ENCODE measurements at places on chromosomes 16 and 17. TPM values are rescaled to one million over a fixed set of nuclear protein-coding genes. Genes with fewer than 3 reads are reported as not detected.
A peak's percentile ranks its signal among the peaks of the same experiment; 100 is the strongest.

- no peak for DNase-seq
Measured at GRCh38 chr17:28118362-28118761, 75.9 kb downstream of the NLK start.

DNA sequence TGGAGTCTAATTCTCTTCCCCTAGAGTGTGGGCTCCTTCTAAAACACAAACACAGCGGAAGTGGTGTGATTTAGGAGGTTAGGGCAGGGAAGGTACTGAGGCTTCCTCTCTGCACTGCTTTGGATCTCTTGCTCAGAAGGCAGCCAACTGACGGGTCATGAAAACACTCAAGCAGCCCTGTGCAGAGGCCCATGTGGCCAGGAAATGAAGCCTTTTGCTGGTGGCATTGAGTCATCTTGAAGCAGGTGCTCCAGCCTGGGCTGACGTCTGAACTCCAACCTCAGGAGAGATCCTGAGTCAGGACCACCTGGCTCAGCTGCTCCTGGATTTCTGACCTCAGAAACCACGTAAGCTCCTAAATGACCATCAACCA is 72.9 kb downstream of the MRM1 start:
- peak; percentile 60 for DNase-seq

- DNase-seq: no peak
Measured at GRCh38 chr17:47717979-47718621, 14.9 kb upstream of the TBX21 start.

- DNase-seq: no peak
Measured at GRCh38 chr17:43900858-43901754, 6.2 kb downstream of the MPP2 start.

DNA sequence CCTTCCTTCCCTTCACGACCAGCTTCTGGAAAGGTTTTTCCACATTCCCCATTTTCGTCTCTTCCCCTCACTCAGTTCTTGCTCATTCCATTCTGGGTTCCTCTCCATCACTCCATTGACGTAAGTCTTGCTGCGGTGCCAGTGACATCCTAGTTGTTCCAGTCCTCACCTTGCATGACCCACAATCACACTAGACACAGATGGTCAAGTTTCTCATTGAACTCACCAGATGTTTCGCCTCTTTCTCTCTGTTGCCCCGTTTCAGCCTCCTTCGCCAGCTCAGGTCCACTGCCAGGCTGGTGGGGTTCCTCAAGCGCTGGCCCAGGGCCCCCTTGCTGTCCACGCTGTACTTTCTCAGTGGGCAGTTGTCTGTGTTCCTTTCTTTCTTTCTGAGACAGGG is 43.4 kb downstream of the CCDC42 start:
- DNase-seq: no peak

- no peak for DNase-seq
Measured at GRCh38 chr16:82625066-82625968, 1.5 kb upstream of the CDH13 start.

- no peak for DNase-seq
Measured at GRCh38 chr16:24919536-24919935, 73.8 kb downstream of the SLC5A11 start.

DNA sequence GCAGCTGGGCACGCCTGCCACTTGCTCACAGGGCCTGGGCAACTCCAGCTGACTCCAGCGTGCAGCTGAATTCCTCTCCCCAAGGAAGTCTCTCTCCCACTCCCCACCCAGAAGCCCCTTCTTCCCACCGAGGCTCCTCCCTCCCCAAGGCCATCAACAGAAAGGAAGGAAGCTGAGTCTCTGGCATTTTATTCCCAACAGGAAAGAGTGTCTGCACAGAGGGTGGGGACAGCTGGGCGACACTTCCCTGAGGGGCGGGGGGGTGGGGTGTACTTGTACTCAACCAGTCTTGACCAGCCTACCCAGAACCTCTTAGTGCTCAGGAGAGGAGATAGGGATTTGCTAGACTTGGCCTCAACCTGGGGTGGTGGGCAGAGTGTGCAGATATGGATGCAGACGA is at the start of gene EXOC3L1:
Gene EXOC3L1 (minus strand): TSS at position 96 of the 400 bp plus-strand sequence. CDS start 460 bp downstream, outside the sequence.
- no peak for DNase-seq

GRCh38 chr17:42629411-42630009 is 20.0 kb downstream of the TUBG1 start:
- no peak for DNase-seq

DNA sequence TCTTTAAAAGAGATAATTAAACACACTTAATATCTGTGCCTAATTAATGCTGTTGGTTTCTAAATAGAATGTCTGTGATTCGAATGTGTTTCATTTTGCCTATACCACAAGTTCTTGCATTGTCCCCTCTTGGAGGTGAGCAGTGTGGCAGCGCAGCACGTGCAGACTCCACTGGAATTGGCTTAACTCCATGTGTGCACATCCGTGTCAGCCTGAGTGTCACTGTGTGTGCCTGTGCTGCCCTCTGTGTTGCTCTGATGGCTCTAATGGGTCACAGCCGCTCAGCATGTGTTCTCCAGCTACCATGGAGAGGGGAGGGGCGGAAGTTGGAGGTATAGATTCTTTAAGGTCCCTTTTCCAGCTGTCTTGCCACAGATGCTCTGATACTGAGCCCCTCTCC is 226.6 kb downstream of the SPECC1 start:
- no peak for DNase-seq

The PARD6A gene
- total RNA-seq: 9.5 TPM

The GNG13 gene
- not detected for total RNA-seq

The PKMYT1 gene
- total RNA-seq: 116 TPM

The PLA2G10 gene
- not detected for total RNA-seq

The GPR142 gene
- not detected for total RNA-seq

The OR3A2 gene
- total RNA-seq: 3.9 TPM
